ENCODE measurements at places on chromosomes 13 and 19. TPM values are rescaled to one million over a fixed set of nuclear protein-coding genes. Genes with fewer than 3 reads are reported as not detected.

- peaks cover 37% of the 10 kb centered on the region for H3K36me3 ChIP-seq
- H3K4me1 ChIP-seq: peaks cover 15% of the 10 kb centered on the region
- no peak for DNase-seq
- peak overlapping the region; percentile 46 for H3K27ac ChIP-seq
Measured at GRCh38 chr13:51953347-51954195, 57.7 kb downstream of the ATP7B start.

GRCh38 chr19:51803967-51804366, 9.0 kb downstream of the FPR3 start:
- H3K27ac ChIP-seq: no peak overlapping the region
- H3K4me3 ChIP-seq: no peak overlapping the region
- no peak for DNase-seq
- peaks cover 2% of the 10 kb centered on the region for H3K36me3 ChIP-seq
- no peaks in the 10 kb centered on the region for H3K4me1 ChIP-seq
- no peaks in the 10 kb centered on the region for H3K27me3 ChIP-seq

DNA sequence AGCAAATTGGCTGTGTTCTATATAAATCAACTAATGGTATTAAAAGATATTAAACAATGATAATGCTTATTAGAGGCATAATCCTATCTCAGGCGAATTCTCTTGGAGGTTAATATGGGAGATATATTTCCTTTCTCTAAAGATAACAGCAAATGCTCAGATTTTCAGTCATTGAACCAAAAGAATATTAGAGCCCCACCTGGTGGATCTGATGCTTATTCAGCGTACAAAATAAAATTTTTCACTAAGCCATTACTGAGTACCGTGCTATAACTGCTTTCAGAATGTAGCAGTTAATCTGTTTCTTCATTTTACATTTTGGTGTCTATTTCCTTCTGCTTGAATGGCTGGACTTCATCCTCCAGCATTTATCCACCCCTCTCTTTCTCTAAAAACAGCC, 143.3 kb upstream of the IPO5 start:
- no peak overlapping the region for H3K27ac ChIP-seq
- H3K4me1 ChIP-seq: peaks cover 2% of the 10 kb centered on the region
- no peak for DNase-seq
- H3K4me3 ChIP-seq: no peak overlapping the region
- H3K27me3 ChIP-seq: no peaks in the 10 kb centered on the region

DNA sequence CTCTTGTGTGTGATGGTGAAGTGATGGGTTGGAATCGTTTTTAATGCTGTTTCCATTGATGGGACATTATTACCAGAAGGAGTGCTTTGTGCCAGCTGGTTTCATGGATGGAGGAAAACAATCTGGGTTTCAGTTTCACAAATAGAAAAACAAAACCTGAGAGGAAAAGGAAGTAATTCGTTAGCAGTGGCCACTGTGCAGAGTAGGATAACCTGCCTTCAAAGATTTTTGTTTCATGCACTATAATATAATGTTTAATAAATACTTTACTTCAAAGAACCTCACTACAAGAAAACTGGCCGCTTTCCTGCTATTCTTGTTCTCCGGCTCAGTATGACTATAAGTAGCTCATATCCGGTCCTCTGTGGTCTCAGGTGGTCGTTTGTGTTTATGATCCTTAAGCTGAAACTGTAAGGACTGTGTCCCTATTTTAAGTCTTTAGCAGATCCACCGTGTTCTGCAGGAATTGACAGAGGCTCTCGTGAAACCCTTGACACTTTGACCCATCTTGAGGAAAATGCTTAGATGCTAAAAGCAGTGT, 104.7 kb downstream of the GGACT start:
- H3K4me1 ChIP-seq: no peaks in the 10 kb centered on the region
- DNase-seq: no peak
- no peaks in the 10 kb centered on the region for H3K27me3 ChIP-seq
- H3K4me3 ChIP-seq: no peak overlapping the region

DNA sequence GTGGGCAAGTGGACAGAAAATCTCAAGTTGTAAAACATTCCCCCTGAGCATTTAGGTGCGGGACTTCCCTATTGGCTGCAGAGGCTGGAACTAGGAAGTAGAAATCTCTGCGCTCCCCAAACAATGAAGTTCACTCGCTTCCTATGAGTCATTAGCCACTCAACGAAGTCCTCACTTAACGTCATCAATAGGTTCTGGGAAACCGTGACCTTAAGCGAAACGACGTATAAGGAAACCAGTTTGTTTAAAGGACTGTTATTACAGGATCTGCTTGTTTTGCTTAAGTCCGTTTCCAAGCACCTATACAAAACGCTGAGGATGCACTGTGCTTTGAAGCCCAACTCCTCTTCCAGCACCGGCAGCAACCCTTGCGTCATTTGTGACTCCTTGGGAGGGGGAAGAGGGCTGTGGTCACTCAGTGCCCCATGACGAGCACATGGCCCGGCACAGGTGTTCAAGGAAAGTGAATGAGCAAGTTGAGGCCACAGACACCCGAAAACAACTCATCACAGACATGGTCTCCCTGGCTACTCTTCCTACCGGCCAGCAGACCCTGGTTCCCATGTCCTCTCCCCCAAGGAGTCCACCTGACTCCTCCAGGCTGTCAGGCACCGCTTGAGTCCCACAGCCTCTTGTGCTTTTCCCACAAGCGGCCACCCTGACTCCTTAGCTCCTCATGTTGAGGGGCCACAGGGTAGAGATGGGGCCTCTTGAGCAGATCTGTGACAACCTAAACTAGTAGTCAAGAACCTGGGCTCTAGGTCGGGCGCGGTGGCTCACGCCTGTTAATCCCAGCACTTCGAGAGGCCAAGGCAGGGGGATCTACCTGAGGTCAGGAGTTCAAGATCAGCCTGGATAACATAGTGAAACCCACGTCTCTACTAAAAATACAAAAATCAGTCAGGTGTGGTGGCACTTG, 4.8 kb downstream of the RPS16 start:
- peak overlapping the region; percentile 71 for H3K27ac ChIP-seq
- H3K4me1 ChIP-seq: peaks cover 17% of the 10 kb centered on the region
- no peaks in the 10 kb centered on the region for H3K27me3 ChIP-seq
- DNase-seq: no peak
- H3K4me3 ChIP-seq: no peak overlapping the region

PNMA8B gene
- total RNA-seq: 2.1 TPM

SRRM5 gene
- total RNA-seq: 0.79 TPM

DAND5 gene
- total RNA-seq: not detected

Data from progenitor cell of endocrine pancreas (in vitro differentiated cells).